ENCODE measurements at places on chromosomes 7 and 10.

- DNase-seq = no peak
These were observed 30.5 kb downstream of the GRK5 start for GRCh38 chr10:119237722-119238436.

GRCh38 chr10:63681993-63682697 is 160.9 kb downstream of the REEP3 start:
- no peak for DNase-seq

- DNase-seq = no peak
These were observed 258.0 kb downstream of the TRIL start for GRCh38 chr7:28700096-28700495.

DNA sequence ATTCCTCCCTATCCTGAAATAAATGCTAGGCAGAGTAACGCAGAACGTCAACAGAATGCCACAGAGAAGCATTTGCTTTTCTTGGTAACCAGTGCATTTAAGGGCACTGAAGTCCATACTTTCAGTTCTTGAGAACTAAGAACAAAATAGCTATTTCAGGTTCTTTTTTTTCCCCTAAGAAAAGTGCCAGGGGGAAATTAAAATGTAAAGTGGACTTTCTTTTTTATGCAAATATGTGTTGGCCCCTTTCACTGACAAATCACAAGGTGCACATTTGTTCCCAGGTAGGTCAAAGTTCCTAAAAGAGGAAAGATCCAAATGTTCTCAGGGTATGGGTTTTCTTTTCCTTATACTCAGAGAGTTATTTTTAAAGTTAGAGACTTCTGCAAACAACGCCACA is 151.5 kb downstream of the HPSE2 start:
- no peak for DNase-seq

DNA sequence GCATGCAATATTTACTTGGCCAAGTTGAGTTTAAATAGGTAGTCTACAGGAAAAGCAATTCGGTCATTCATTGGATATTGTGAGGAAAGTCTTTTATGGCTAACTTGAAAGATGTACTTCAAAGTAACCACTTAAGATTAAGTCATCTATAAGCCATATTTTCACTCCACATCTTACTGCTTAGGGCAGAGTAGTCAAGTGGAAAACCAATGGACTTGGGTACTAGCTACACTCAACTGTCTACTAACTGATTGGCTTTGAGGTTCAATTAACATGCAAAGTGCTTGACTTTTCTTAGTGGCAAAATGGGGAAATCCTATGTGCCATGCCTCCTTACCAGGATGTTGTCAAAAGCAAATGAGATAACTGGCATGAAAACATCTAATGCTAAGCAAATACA is 51.0 kb downstream of the CAV1 start:
- no peak for DNase-seq
